GM10248 (cell line): ENCODE measurements at places on chromosomes 11 and 22.

DNA sequence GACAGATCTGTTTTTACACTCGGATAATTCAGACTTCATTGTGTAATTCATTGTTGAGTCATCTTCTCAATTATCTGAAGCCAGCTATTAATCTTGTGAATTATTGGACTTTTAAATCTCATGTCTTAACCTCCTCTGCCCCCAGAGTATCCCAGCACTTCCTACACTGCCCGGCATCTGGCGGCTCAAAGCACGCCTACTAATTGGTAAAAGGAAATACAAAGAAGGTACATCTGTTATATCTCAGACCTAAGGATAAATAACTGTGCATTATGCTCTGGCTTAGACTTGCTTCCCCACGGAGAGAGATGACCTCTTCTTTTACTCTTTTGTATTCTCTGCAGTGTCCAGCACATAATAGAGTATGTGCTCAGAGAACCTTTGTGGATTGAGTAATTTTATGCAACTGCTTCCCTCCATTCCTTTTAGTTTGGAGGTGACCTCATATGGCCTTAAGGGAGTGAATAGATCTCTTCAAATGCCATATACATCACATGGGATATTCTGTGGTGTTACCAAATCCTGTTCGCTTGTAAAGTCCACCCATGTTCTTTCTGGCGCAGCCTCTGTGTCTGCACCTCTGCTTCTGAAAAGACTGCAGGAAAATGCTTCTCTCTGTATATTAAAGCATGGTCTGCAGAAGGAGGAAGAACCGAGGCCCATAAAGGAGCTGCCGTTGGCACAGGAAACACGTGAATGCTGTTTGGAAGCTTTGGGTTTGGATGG is 125.6 kb upstream of the SORL1-AS1 start:
- no peak for DNase-seq

- DNase-seq = no peak
Measured at GRCh38 chr11:57552479-57552878, 15.0 kb downstream of the UBE2L6 start.

DNA sequence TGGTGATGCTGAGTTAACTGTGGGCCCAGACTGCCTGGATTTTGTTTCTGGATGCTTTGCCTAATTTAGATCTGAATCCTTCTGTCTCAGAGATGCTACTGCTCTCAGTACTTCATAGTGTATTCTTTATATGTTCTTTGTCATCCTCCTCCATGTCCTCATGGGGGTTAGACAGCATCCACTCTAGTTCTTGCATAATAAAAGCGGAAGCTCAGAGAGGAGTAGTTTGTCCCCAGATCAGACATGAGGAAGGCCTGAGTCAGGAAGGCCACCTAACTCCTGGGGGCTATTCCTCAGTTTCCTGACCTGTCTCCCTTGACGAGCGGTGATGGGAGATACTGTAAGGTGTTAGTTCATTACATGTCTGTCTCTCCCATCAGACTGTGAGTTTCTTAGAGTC is 90.2 kb downstream of the SCN3B start:
- DNase-seq = no peak

GRCh38 chr11:119909495-119909894 is 180.5 kb upstream of the NECTIN1 start:
- no peak for DNase-seq

- no peak for DNase-seq
Measured at GRCh38 chr11:5694642-5695041, 5.1 kb downstream of the TRIM22 start.

GRCh38 chr22:43550024-43550620 is 138.3 kb downstream of the MPPED1 start:
- no peak for DNase-seq

DNA sequence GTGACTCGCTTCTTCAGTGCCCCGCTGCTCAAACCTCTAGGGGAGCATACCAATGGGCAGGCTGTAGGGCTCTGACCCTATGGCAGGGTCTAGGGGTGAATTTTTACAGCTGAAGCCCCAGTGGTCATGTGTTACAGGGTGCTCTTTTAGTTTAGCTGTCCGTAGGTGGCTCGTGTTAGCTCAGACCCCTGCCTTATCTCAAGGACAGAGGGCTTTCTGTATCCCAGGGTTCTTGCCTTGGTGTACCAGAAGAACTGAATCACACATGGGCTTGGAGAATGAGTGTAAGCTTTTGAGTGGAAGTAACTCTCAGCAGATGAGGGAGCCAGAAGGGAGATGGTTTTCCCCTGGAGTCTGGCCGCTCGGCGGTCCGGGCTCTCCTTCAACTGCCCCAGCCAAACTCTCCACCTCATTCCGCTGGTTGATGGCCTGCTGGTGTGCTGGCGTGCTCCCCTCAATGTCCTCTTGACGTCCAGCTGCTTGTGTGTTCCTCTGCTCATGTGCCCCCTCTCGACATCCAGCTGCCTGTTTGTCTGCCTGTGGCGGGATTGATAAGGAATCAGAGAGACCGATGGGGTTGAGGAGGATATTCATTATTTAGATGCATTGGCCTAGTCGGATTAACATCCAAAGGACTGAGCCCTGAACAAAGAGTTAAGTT is 37.5 kb downstream of the BIRC2 start:
- no peak for DNase-seq

GRCh38 chr11:93548679-93549319 is 5.6 kb upstream of the SMCO4 start:
- DNase-seq = no peak

GRCh38 chr11:66388780-66389386 is 17.3 kb upstream of the SLC29A2 start:
- peak; percentile 68 for DNase-seq

DNA sequence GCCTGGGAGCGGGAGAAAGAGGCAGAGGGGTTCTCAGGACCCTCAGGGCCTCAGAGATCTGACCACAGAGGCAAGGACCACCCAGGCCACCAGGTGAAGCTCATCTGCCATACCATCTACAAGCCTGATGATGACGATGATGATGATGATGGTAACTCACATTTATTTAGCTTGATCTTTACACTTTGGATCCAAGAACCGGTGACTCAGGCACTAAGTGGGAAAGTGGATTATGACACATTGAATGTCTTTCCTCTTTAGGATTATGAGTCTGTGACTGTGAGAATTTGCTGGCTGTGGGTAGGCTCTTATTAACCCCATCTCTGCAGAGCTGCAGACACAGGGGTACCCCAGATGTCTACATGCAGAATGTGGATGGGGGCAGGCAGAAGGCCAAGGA is 110.3 kb downstream of the DSCAML1 start:
- DNase-seq = no peak

- no peak for DNase-seq
Measured at GRCh38 chr11:45272701-45273100, 13.4 kb downstream of the SYT13 start.

GRCh38 chr22:40534379-40535188 is 101.9 kb downstream of the MRTFA start:
- DNase-seq = no peak

- DNase-seq = no peak
Measured at GRCh38 chr11:14641801-14642200, 1.8 kb upstream of the PDE3B start.

DNA sequence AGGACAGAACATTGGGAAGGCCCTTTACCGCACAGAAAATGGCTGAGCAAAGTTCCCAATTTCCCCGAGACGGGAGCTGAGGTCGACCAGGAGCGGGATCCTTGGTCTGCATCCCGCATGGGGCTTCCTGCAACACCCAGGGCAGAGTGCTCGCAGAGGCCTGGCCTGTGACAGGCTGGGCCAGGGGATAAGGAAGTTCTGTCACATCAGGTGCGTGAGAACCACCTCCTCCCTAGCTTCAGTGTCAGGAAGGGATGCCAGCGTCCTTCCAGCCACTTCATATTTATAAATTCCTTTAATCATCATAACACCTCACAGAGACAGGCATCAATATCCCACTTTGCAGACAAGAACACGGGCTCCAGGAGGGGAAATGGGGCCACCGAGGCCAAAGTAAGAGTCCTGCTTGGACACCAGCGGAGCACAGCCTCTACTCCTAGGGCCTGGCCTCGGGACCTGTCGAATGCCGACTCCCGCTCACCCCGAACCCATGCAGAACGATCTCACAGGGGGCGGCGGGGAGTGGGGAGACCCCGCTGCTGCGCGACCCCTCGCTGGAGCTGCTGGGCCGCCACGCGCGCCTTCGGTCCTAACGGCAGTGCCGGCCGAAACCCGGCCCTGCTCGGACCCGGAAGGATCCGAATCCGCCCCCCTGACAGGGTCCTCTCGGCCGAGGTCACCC is 532 bp downstream of the BET1L start:
- DNase-seq = no peak

DNA sequence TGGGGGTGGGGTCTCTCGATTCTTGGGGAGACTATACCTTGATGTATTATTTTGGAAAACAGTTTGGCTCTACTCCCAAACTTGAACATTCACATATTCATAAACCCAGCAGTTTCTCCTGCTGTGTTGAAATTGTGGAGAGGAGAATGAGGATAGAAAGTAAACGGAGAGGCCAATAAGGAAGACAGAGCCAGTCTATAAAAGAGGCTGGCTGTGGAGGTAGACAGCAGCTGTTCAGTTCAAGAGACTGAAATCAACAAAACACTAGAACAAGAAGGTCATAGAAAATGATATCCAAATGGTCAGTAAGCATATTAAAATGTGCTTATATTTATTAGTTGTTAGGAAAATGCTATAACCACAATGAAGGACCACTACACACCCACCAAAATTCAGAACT is 1.9 kb upstream of the MOGAT2 start:
- no peak for DNase-seq

DNA sequence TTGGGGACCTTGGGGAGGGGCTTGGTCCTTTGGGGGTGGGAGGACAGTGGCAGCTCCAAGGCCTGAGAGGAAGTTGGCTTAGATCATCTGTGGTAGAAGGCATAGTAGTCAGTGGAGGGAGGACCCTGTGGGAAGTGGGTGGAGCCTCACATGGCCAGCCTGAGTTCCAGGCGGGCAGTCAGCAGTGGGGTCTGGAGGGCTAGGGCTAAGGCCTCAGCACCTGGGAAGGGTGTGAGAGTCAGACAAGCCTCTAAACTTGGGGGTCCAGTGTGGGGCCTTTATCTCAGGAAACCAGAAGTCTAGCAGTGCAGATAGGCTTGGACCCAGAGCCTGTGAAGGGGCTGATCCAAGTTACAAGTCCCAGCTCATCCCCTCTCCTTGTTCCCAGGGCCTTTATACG is 4.0 kb downstream of the NLRX1 start:
- DNase-seq = no peak

DNA sequence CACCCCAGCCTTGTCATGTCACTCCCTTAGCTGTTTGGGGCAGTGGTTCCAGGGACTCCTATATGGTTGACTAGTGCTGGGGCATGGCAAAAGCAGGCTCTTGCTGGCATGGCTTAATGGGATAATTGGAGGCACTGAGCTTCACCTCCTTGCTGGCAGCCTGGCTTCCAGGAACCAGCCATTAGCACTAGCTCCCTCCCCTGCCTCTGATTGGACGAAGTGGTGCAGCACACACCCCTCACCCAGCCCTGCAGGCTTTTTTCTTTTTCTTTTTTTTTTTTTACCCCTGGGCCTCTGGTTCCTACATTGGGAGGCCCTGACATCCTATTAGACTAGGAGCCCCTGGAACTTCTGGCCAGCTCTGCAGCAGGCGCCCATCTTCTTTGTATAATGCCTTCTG is 18.6 kb downstream of the PHLDB1 start:
- no peak for DNase-seq

DNA sequence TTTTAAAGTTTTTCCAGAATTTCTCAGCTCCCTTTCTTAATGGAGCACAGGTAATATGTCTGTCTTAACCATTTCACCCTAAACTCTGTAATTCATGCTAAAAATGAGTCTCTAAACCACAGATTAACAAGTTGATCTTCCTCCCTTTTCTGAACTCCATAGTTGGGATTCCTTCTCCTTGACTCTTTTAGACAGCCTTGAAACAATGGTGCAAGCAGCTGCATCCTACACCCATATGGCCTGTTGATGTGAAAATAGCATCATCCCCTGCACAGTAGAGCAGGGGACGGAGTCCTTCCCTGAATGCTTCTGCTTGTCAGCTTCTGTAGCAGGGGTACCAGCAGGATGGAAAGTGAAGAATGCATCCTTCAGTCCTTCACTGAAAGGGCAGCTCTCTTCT is 192.8 kb upstream of the SORL1-AS1 start:
- no peak for DNase-seq

DNA sequence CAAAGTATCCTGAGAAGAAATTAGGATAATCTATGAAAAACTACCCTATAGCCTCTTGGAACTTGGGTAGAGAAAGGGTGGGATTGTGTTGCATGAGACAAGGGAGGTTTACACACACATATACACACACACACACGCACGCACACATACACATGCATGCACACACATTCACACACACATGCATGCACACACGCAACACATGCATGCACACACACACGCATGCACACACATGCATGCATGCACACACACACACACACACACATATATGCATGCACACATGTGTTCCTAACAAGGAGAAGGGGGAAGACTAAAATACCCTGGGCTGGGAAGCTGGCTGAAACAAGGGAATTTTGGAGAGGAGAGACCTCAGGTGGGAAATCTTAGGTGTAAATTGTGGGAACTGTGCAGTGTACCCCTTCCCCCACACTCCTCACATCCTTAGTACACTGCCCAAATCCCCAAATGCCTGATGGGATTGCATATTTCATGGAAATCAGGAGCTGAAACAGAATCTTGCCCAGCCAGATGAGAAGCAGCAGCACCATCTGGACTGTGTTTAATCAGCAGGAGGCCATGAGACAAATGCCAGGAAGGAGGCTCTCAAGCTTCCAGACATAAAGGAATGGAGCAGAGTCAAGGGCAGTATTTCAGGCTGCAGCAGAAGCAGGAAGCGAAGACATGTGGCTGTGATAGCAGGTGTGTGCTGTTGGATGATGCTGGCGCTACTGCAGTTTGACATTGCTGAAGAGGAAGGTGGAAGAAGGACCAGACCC is 14.6 kb upstream of the POLD3 start:
- DNase-seq = no peak

DNA sequence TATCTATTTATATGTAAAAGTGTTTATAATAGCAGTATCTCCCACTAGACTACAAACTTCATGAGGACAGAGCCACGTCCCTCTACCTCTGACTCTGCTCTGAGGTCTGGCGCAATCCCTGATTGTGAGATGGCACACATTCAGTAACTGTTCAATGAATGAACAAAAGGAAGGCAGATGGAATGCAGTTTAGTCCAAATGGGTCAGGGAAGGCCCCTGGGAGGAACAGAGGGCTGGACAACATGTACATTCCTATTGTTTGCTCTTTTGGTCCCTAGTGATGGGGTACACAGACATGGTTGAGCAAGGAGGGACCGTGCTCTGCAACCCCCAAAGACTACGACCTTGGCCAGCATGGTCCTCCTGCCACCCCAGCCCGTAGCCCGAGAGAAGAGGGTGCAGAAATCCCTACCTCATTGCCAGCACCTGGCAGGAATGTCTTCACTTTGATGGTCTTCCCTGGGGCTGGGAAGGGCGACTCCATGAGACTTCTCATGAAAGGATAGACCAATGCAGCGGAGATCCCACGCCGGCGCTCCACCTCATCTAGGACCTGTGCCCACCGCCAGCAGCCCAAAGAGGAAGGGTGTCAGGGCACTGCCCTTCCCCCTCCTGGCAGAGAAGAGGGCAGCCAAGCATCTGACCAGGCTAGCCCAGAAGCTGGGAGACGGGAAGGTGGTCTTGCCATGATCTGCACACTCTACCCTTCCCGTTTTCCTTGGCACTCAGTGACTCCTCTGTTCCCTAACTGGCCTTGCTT is 24.3 kb downstream of the RPL27A start:
- no peak for DNase-seq
